ENCODE measurements at places on chromosomes 13 and 19.

GRCh38 chr19:644363-644762, 4.7 kb downstream of the FGF22 start:
- DNase-seq, result no peak

GRCh38 chr19:18306209-18306887, 16.5 kb downstream of the LSM4 start:
- no peak for DNase-seq

- no peak for DNase-seq
Observed at GRCh38 chr13:77511552-77511951, 24.0 kb upstream of the SCEL start.

DNA sequence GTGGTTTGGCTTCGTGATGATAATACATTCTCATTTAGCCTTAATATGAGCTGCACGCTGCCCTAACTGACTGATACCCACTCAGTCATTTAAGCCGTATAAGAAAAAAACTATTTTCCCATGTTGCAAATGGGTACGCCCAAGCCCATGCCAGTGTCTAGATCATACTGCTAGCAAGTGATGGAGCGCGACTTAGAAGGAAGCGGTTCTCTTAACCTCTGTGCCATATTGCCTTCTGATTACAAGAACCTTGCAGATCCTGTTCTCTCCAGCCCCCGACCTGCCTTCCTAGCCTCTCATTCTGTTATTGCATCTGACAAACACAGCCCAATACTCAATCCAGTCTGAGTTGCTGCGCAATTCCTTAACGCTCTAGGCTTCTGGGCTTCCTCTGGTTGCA, 603 bp downstream of the GPALPP1 start:
- no peak for DNase-seq

DNA sequence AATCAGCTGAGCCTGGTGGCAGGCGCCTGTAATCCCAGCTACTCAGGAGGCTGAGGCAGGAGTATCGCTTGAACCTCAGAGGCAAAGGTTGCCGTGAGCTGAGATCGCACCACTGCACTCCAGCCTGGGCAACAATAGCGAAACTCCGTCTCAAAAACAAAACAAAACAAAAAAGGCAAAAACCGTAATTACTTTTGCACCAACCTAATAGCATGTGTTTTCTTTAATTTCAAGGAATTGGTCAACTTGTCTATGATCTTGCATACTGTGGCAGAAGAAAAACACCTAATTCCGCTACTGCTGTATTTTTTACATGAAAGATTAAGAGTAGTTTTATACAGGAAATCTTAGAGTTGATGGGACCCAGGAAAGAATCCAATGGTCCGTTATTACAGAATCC, 241.2 kb downstream of the COL4A1 start:
- DNase-seq, result no peak

DNA sequence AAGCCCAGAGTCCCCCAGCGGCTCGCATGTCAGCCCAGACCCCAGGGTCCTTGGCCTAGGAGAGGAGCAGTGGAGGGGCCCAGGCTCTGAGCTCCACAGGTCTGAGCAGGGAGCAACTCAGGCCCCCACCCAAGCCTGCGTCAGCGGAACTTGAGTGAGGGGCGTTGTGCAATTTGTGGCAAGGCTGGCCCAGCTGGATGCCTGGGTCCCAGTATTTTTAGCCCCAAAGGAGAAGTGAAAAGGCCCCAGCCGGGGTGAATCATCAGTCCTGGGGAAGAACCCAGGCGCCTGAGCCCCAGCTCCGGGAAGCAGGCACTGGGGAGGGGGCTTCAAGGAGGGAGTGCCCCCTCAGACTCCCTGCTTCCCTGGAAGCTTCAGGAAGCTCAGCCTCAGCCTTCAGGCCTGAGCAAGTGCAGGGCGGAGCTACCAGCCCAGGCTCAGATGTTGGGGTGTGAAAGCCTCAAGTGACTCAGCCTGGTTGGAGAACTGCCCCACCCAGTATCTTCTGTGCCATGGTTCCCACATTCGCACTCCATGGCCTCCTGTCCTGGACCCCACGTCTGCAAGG, 7.2 kb downstream of the MED29 start:
- DNase-seq, result no peak

GRCh38 chr13:65555962-65556361, 1674.2 kb downstream of the PCDH9 start:
- DNase-seq, result no peak

- DNase-seq, result no peak
Observed at GRCh38 chr13:46085737-46086136, 19.1 kb downstream of the CPB2 start.

GRCh38 chr13:80132741-80133601, 208.0 kb downstream of the SPRY2 start:
- peak; percentile 9 for DNase-seq

DNA sequence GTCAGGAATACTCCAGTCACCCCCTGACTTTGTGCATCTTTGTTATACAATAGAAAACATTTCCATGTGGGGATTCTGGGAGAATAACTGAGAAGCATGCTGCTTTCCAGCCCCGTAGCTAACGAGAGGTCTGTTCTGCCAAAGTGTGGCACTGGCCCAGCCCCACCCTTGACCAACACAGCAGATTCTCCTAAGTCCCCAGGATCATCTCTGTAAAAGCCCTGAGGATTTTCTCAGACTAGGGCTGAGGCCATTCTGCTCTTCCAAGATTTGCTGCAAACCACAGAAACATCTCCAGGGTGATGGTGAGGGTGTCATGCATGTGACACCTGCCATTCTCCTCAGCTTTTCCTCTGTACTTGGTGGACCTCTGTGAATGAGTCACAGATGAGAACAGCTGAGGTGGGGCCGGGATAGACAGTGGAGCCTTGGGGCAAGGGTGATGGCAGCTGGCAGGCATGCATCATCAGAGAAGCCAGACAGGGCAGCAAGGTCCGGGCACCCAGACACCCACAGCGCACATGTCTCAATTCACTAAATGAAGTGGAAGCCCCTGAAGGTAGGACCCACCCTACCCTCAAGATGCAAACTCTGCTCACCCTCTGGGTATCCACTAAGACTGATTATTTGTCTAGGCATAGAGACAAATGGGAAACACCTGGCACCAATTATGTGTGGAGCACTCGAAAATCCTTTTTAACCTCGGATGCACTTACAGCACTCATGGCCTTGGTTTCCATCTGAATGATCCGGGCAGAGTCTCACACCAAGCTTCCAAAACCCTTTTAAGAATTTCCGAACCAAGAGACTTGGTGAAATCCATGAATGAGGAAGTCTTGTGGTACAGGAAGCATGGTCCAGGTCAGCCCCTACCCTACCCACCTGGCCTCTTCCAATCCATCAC, 20.1 kb upstream of the DOCK9 start:
- no peak for DNase-seq

DNA sequence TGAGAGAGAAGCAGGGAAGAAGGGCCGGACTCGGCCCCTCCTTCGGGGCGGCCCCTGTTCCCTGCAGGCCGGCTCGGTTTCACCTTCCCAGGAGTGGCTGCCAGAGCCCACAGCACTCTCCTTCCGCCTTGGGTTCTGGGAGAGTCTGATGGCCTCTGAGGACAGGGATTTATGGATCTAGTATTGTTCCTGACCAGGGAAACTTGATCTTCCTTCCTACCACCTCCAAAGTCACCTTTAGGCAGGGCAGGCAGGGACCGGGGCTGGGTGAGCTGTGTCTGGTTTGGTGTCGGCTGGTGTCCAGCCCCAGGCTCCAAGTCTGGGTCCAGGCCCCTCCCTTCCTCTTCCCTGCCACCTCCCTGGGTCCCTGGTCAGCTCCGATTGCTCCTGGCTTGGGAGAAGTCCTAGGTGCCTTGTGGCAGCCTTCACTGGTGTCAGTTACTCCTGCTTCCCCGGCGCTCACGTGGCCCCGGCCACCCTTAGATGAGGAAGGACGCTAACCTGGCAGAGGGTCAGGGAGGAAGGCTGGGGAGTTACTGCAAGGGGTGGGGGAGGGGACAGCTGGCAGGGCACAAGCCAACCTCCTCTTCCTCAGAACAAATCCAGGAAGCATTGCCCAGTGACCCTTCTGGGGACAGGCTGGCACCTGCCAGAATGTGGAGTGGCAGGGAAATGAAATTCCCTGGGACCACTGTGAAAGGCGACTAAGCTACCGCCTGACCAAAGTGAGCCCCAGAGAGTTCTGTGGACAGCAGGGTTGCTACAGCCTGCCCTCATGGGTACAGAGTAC, 18.8 kb downstream of the RFX1 start:
- DNase-seq, result no peak

- no peak for DNase-seq
Observed at GRCh38 chr13:80224468-80224867, 116.5 kb downstream of the SPRY2 start.

DNA sequence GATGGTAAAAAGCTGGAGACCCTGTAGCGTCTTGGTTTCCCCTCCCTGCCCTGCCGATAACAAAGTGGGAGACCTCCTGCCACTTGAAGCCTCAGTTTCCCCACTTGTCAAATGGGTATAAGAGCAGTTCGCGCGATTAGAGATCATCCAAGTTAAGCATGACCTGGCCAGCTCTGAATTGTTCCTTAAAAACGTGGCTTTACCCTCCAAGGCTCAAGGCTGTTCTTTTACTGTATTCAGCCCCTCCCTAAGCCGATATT, 421 bp downstream of the TNPO2 start:
- DNase-seq, result no peak

GRCh38 chr19:9251236-9251635, 506 bp downstream of the OR7E24 start:
- no peak for DNase-seq

- no peak for DNase-seq
Observed at GRCh38 chr19:2355168-2356035, 4.7 kb upstream of the TMPRSS9 start.

GRCh38 chr19:11142528-11143171, 12.9 kb downstream of the SPC24 start:
- DNase-seq, result peak; percentile 78

- no peak for DNase-seq
Observed at GRCh38 chr19:19637523-19638251, 5.8 kb downstream of the GMIP start.

DNA sequence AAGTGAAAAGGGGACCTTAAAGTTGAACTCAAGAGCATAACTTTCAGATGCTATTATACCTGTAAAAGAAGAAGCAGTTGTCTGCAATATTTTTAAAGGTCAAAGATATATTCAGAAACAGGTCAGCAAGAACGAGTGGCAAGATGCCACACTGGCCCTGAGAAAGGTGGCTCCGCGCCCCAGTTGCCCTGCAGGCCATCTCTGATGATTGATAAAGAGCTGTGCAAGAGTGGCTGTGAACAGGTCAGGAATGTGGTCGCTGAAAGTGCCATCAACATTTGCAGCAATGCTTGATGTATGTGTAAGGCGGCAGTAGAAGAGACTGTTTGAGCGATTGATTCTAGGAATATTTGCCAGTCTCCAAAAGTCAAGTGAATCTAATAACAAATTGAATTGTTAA, 664.2 kb upstream of the SLC10A2 start:
- DNase-seq, result no peak

DNA sequence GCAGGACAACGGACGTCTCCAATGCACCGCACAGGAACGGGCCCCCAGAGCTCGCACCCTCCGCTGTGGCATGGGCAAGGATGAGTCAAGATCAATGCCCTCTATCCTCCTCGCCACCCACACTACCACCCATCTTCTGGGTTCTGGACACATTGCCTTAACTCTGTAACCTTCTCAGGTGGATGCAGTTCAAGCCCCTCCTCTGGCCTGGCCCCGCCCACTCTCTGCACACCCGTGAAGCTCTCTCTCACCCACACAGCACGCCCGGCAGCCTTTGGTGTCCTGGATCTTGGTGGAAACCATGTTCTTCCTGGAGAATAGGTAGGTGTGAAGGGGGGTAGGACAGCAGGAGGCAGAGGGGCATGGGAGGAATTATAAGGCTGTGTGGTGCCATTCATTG, 20.7 kb downstream of the MAP4K1 start:
- no peak for DNase-seq

DNA sequence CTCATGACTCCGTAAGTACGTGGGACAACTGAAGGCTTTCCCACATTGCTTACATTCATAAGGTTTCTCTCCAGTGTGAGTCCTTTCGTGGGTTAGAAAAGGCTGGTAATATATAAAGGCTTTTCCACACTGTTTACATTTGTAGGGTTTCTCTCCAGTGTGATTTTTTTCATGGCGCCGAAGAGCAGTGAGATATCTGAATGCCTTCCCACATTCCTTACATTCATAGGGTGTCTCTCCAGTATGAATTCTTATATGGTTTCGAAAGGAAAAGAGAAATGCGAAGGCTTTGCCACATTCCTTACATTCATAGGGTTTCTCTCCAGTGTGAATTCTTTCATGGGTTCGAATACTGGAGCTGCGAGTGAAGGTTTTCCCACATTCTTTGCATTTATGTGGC, 29.5 kb downstream of the ZNF490 start:
- DNase-seq, result no peak

DNA sequence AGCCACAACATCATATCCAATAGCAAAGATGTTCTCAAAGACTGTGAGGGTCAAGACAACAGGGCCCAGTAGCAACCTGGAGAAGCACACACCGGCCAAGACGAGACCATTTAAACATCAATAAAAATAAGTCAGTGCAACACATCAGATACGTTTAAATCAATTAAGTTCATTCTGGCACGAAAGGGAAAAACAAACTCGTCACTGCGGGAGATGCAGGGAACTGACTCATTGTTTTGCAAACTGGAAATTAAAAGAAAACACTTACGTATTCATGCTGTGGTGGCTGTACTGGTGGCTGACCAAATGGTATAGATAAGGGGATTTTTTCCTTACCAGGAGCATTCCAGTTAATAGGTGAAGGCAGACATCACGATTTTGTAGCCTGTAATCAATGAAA, 26.3 kb upstream of the SLC15A1 start:
- no peak for DNase-seq

DNA sequence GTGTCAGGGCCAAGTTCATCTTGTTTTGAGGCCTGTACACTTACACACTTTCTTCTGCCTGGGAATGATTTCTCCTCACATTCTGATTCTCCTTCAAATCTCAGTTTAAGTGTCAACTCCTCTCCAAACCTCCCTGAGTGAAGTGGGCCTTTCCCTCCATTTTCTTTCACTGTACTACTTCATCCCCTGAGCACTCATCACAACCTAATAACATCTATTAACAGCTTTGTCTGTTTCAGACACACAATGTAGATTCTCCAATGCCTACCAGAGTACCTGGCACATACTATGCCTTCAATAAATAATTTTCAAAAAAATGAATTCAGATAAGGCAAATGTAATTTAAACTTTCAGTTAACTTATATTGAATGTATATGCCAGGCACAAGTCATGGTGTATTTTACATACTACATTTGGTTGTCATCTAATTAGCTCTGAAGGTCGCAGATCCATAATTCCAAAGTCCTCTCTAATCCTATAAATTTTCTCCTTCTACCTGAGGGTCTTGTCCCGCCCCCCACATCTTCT, 357 bp upstream of the COG6 start:
- no peak for DNase-seq

DNA sequence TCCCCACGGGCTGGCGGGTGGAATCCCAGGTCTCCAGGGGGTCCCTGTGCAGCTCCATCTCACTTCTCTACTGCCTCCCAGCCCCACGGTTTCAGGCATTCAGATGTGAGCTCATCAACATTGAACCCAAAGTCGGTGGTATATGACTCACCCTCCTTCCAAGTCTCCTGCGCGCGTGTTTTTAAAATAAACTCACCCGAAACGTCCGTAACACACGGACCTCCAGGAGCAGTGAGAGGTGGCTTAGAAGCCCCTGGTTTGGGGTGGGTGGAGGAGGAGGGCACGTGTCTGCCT, 14.0 kb upstream of the CRTC1 start:
- no peak for DNase-seq
